ENCODE measurements at places on chromosomes 7 and 10. TPM values are rescaled to one million over a fixed set of nuclear protein-coding genes. Genes with fewer than 3 reads are reported as not detected.

Gene LLCFC1
- not detected for total RNA-seq

Gene ASAH2
- total RNA-seq = 2.1 TPM

Gene GRM3
- total RNA-seq = not detected

Gene MYPN
- not detected for total RNA-seq

Gene TEX36
- total RNA-seq = not detected

Gene FFAR4
- not detected for total RNA-seq

Gene PILRA
- total RNA-seq = 5.3 TPM

Gene ITIH5
- total RNA-seq = not detected

Gene TRIM73
- total RNA-seq = 22.3 TPM

Gene CPA2
- total RNA-seq = not detected

Gene PDSS1
- total RNA-seq = 4.5 TPM

Gene NFE2L3
- total RNA-seq = 0.45 TPM

Gene CUZD1
- 0.27 TPM for total RNA-seq

Gene OR2A7
- 5.4 TPM for total RNA-seq

Gene HKDC1
- 4.5 TPM for total RNA-seq

Gene EPHB6
- 50.7 TPM for total RNA-seq

Gene RBM28
- 10.1 TPM for total RNA-seq

Gene POU6F2
- not detected for total RNA-seq

Gene TBL2
- 25.2 TPM for total RNA-seq

Gene RASSF4
- 0.88 TPM for total RNA-seq

Gene SUN3
- total RNA-seq = not detected

Gene NPSR1
- total RNA-seq = not detected

Gene PNLIPRP3
- total RNA-seq = not detected

Gene MEIG1
- total RNA-seq = not detected

Gene TSPAN15
- 2.5 TPM for total RNA-seq

Gene SLC16A9
- total RNA-seq = not detected

Gene ANKRD1
- total RNA-seq = not detected

Gene LHPP
- 19.6 TPM for total RNA-seq

Gene MALRD1
- total RNA-seq = not detected

Gene LIPJ
- total RNA-seq = not detected

Gene ADAM8
- total RNA-seq = 95.6 TPM

Gene TOMM7
- total RNA-seq = 549 TPM

Gene TUBAL3
- total RNA-seq = not detected

Gene FAM13C
- total RNA-seq = not detected

Gene SLIT1
- total RNA-seq = 0.39 TPM

Gene SPDYE16
- total RNA-seq = 0.53 TPM

Gene SRGN
- 353 TPM for total RNA-seq

Gene CCDC201
- not detected for total RNA-seq

Gene GPRIN2
- not detected for total RNA-seq

Gene SCART1
- total RNA-seq = 5.0 TPM

Gene ENKUR
- not detected for total RNA-seq

Gene ITPRIP
- 127 TPM for total RNA-seq

Gene UNC5B
- total RNA-seq = 0.03 TPM

Gene FGL2
- 1.5 TPM for total RNA-seq

Gene CYP26C1
- total RNA-seq = 0.14 TPM

Gene PRKG1
- not detected for total RNA-seq
